ENCODE measurements at places on chromosomes 12 and 14. TPM values are rescaled to one million over a fixed set of nuclear protein-coding genes. Genes with fewer than 3 reads are reported as not detected.

- ATAC-seq = no peak
Observed at GRCh38 chr12:96466939-96467751, 22.2 kb upstream of the CFAP54 start.

PRR4 gene
- total RNA-seq = 0.64 TPM

LYZ gene
- 13.0 TPM for total RNA-seq

DNA sequence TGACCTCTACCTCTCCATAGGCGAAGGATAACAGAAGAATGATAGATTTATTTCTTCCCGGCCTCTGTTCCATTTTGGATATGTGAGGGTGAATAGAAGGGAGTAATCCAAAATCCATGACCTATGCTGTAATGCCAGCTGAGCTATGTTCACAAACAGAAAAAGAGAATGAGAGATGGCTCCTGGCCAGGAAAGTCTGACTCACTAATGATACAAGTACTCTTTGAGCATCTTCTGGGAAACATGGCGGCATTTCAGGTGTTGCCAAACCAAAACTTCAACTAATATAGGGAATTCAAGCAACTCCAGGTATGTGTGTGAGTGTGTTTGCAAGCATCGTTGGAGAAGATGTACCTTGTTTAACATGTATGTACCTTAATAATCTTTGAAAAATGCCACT lies 55.1 kb downstream of the MED13L start:
- ATAC-seq = peak; percentile 85

DNA sequence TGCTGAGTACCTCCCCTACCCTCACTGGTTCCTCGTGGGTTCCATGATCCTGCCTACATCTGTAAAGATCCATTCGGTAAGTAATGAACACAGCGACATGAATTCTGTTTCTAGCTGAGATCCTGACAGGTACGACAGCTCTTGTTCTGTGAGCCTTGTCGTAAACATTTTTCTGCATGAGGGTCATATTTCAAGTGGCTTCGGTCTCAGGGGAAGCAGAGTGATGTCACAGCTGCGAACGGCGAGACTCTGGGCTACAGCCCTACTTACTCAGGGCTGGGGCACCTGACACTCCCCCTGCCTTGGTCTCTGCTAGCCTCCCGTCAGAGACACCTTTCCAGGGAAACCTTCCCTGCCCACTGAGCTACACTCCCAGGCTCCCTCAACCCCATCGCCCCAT lies 85.8 kb downstream of the RBM19 start:
- ATAC-seq = no peak

DNA sequence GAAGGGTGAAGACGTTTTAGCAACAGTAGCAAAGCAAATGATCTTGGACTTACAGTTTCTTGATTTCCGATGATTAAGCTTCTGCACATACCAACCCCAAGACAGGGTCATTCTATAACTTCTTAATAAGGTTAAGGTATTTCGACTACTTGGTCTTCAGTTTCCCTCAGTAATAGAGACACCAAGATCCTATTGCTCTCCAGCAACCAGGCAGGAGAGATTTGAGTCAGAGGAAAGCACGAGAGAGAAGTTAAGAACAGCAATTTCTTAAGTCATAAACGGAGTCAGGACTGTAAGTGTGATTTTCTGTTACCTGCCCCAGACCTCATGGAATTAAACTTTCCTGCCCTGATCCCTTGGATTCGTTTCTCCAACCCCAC lies 215.6 kb downstream of the TTC8 start:
- no peak for ATAC-seq

DNA sequence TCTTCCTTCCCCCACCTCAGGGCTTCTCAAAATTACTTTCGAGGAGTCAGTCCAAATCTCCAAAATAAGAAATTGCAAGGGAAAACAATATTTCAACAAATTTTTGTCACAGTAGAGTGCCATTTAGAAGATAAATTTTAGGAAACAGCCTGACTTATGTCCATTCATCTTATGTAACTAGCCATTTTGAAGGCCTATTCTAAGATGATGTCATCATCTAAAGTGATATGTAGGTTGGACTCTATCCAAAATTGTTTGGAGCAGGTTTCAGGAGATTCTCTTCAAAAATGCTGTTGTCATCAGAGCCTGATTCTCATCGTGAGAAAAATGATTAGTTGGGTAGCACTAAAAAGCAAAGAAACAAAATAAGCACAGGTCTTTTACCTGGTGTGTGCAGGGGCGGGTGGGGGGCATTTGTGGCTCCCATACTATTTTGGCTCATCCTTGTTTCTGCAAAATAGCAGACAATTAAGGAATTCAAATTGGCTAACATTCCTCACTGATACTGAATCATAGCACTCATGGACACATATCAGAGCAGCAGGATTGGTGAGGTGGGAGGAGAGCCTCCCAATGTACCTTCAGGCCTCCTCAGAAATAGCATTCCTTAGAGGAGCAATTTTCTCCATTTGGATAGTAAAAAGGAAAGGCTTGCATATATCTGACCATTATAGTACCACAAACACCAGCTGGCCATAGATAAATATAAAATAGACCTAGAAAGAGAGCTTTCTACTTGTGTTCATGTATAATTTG lies 360.9 kb upstream of the NAV3 start:
- ATAC-seq = no peak

GRCh38 chr14:100348784-100349685 lies 25.9 kb downstream of the SLC25A47 start:
- ATAC-seq = no peak

DNA sequence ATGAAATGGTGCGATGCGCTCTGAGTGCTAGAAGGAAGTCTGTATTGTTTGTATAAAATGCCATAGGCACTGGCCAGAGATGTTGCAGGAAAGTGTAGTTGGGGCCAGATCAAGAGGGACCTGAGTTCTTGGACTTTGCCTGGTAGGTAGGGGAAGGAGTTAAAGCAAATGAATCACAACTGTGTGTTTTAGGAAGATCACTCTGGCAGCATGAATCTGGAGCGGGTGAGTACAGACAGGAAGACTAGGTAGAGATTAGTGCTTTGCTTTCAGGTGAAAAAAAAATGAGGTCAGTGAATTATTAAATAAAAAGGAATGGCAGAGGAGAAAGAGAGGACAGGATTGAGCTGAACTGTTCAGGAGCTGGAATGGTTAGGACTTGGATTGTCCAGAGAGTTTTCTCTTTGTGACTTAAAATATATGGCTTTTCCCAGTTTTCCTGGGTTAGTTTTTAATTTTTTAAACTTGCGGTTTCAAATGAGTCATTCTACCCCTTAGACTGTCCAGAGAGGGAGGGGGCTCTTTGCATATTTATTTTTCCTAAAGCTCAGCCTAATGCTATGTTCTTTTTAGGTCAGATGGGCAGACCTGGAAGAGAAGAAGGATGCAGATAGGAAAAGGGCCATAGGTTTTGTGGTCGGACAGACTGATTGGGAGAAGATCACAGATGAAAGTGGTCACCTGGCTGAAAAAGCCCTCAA lies 41.1 kb downstream of the PROX2 start:
- no peak for ATAC-seq

DNA sequence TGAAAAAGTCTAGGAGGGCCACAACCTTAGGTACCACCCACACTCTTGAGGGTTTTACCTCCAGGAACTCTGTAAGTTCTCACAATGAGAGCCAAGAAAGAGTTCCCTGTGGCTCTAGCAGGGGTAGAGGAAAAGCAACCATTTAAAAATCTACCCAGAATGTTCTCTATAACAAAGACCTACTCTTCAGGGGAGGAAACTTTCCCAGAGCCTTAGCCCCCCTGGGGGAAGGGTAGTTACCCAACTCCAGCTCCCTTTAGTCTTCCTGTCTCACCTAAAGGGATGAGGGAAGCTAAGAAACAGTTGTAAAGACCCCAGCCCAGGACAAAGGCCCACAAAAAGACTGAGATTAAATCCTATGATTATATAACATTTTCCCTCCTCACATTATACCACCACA lies 46.2 kb upstream of the JDP2 start:
- ATAC-seq = no peak

SLC2A13 gene
- total RNA-seq = 2.2 TPM

DNA sequence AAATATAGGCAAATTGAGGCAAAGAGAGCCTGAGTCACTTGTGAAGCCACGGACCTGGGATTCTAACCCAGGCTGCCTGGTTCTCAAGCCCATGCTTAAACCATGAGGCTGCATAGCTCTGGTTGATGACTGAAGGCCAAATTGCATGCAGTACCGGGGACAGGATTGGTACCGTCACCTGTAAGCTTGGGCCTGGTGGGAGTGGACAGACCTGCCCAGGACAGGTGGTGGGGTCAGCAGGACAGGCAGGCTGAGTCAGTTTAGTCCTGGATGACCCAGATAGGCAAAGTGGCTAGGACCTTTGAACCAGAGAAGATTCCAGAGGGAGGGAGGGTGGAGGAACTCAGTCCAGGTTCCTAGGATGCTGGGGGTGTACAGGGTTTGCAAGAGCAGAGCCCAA lies 25.8 kb downstream of the RIN3 start:
- ATAC-seq = no peak

CLEC6A gene
- not detected for total RNA-seq

OAS2 gene
- total RNA-seq = 20.6 TPM

DNA sequence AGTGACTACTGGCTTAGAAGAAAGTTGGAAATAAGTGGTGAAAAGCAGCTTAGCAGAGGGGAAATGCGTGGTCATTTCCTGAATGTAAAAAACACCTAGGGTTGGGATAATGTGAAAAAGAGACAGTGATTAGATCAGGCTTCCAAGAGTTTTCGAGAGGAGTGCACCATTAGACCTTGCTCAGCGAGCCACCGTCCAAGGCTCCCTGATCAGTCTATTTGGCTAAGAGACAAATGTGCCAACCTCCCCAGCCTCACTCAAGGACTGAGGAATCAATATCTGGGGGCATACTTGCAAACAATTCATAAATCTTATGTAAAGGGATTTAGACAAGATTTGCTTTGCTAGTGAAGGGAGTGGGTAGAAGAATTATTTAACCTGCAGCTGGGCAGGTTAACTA lies 594.5 kb downstream of the NRXN3 start:
- ATAC-seq = no peak

- ATAC-seq = no peak
Observed at GRCh38 chr14:21136024-21136423, 19.8 kb downstream of the OR5AU1 start.

DNA sequence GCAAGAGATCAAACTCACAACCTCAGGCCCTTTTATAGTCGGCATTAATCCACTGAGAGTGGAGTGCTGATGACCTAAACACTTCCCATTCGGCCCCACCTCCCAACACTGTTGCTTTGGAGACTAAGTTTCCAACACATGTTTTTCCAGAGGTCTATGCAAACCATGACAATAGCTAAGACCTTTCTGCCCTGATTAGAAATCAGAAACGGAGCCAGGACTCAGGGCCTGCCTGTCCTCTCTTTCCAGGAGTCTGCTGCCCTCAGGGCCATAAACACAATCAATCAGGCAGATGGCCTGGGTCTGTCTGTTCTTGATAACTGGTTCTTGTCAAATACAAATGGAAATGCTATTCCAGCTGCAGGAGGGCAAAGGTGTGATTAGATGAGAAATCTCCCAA lies 97.2 kb upstream of the PSMC1 start:
- no peak for ATAC-seq

STAB2 gene
- total RNA-seq = 0.16 TPM

- ATAC-seq = no peak
Observed at GRCh38 chr12:25686351-25686750, 133.3 kb upstream of the LMNTD1 start.

GRCh38 chr12:55891310-55891709 lies 36.4 kb downstream of the PYM1 start:
- ATAC-seq = no peak

MAP1LC3B2 gene
- 2.3 TPM for total RNA-seq

GRCh38 chr12:106894774-106895173 lies 60.9 kb upstream of the TMEM263 start:
- no peak for ATAC-seq

DNA sequence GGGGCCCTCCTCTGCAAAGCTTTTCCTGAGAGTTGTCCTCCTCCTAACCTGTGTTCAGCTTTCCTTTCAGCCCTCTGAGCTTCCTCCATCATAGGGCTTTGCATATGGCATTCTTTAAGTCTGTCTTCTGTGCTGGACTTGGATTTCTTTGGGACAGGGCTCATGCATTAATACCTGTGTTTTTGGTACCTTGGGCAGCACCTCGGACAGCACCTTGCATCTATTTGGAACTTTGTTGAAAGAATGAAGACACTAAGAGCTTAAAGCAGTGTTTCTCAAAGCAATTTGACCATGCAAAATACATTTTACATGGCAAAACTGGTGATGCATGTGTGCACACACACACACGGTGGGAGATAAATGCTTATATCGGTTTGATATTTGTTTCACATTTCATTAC lies 115.0 kb upstream of the SRRM4 start:
- ATAC-seq = no peak

DNA sequence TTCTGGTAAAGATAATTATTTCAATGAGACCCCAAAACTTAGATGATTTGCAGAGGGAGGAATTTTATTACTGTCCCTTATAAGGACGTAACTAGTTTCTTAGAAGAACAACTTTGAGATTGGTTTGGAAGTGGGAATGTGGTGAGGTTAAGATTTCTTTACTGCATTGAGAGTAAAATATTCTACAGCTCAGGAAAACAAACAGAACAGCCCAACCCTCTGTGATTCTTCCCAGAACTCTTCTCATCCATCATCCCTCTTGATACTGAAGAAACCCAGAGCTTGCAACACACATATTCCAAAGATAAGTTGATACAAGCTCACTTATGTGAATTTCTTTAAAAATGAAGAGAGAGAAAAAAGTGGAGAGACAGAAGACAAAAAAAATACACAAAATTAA lies 234.2 kb downstream of the CRADD start:
- no peak for ATAC-seq

WIF1 gene
- 0.20 TPM for total RNA-seq

FBLN5 gene
- total RNA-seq = 2.8 TPM

DNA sequence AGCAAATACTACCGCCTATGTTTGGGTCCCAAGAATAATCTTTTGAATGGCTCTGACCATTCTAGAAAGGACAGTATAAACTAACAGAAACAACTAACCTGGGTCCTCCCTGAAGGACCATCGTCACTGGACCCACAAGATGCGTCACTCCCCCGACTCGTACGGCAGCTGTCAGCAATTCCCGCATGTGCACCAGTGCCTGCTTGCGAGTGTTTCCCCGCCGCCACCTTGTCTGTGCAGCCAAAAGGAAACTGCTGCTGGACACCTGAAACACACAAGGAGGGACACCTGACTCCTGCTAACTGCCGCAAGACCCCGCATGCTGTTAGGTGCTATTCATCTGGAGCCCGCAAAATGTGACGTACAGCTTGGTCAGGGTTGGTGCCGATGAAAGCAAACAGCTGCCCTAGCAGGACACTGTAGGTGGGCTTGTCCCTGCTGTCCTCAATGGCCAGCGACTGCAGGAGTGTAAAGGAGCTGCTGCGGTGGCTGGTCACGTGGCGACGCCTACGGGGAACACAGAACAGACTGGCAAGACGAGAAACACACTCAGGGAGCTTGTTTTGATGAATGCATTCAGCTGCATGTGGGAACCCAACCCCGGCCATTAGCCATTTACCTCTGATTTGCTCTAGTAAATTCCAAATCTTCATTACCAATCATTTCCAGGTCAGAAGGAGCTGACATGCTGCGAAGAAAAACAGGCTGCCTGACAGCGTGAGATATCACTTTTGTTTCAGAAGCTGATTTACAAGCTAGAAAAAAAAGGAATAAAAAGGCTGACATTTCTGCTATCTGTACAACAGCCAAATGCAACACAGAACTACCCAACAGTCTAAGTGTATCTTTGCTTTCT lies 118.1 kb downstream of the TRAFD1 start:
- no peak for ATAC-seq

CHGA gene
- total RNA-seq = 0.08 TPM

All from esophagus mucosa (tissue), 1 donor.